NCI-H1092 (cell line): ENCODE measurements at places on chromosomes 4 and X.

DNA sequence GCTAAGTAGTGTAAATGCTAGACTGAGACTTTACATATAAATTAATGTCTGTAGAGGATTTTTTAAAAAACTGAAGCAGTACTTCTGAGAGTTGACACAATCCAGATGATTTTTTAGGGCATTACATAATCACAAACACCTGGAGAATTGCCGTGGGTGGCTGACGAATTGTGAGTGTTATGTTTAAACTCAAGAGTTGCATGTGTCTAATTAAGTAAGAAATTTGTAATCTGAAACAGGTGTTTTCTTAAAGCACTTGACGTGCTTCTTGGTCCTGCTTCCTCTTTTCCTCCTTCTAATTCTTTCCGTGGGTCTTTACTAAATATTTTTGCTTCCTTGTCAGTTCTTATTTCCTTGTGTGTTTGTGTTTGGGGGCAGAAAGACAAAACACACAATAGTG, 27.8 kb downstream of the PIR start:
- DNase-seq, result no peak

- no peak for DNase-seq
These were observed 519.2 kb downstream of the RPA4 start for GRCh38 chrX:97402903-97403302.

GRCh38 chr4:22071749-22072148, 123.2 kb upstream of the KCNIP4 start:
- DNase-seq, result no peak

DNA sequence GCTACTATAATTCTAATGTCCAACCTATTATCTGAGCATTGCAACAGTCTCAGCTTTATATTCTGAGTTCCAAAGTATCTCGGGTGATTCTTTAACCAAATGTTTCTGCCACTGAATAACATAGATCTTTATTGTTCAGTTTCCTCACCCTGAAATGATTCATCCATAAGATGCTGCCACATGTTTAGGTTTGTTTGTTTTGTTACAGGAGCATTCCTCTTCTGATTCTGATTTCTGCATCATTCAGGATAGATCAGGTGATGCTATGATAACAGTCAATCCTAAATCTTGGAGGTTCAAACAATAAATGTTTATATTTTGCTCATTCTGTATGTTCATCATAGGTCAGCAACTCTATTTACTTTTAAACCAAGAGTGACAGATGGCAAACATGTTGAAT, 927.6 kb downstream of the PCDH7 start:
- no peak for DNase-seq

DNA sequence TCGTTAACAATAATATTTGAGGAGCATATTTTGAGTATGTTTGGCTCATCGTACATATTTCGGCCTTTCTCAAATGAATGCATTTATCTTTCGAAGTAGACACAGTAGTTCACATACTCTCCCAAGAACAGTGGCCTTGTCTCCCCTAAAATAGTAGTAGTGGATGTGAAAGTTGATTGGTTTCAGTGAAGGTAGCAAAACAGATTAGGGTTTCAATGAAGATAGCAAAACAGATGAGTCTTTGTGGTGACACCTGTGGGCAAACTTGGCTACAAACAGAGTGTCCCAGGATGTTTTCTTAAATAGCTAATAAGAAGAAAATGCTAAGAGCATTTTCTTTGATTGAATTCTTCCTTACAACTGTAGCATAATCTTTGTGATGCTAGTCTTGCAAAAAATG, 67.0 kb downstream of the USP9X start:
- DNase-seq, result no peak

DNA sequence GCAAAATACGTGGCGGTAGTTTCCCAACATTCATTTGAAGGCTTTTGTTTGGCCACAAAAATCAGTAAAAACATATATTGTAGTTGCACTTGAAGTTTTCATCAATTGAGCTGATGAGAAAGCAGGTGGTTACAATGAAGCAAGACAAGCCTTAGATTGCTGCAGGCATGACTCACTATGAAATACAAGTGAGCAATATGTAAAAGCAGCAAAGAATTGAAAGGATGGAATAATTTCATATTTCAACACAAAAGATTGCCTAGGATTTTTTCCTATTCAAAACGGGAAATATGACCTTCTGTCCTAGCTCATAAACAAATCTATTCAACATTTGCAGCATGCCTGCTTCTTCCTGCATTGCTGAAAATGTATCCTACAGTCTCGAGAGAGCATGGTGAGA, 190.9 kb upstream of the BANK1 start:
- DNase-seq, result no peak

DNA sequence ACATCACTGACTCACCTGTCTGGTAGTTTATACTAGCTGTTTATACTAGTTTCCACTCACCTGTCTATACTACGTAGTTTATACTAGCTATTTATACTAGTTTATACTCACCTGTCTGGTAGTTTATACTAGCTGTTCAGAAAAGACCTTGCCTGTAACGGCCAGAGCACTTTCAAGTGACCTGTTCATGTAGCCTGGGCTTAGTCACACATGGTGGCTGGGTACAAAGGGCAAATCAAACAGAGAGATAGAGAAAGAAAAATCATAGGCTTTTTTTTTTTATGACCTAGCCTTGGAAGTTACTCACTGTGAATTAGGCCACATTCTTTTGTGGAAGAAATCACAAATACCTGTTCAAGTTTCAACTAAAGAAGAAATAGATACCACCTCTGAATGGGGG, 30.7 kb upstream of the SPANXN4 start:
- DNase-seq, result no peak

DNA sequence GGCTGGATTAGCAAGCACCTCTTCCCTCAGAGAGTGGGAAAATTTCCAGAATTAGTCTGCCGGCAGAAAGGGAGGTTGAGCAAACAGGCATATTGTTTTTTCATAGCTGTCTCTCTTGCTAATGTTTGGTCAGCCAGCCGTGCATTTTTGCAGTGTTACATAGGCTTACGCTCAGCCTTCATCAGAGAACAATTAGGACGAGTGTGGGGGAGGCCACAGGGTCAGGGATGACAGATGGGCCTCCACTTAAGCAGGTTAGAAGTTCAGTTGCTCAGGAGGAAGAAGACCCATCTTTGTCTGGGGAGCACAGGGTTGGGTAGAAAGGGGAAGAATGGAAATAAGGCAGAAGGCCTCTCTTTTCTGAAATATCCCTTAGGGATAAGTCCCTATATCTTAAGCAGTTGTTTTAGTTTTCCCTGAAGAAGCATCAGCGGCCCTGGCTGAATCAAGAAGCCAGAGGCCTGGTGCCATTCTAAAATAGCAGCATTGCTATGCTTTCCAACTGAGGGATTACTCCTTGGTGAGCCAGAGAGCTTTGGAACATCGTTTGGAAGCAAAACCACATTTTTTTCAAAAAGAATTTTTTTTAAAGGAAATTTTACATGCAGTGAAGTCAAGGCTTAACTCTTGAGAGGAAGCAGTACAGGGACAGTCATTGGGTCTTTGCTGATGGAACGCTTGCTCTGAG, 118.8 kb downstream of the SMIM20 start:
- DNase-seq, result peak; percentile 42

- DNase-seq, result no peak
These were observed 139.1 kb downstream of the MAB21L2 start for GRCh38 chr4:150720973-150721518.

DNA sequence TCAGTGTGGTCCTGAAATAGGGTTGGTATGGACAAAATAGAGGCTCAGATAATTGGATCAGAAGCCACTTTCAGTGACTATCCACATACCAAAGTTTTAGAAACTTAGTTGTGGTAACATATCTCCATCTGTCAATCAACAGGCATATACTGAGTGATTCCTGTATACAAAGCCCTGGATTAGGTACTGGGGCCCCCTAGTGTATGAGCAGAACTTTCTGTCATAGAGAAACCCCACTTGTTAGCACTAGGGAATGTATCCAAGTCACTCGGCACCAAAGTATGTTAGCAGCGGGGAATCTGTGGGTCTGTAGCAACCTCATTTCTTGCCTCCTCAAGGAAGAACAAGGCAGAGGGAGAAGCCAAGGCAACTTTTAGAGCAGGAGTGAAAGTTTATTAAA, 50.7 kb downstream of the MAP7D3 start:
- no peak for DNase-seq

GRCh38 chr4:98625399-98625798, 33.0 kb downstream of the TSPAN5 start:
- no peak for DNase-seq

- DNase-seq, result no peak
These were observed 105.5 kb downstream of the TMEM164 start for GRCh38 chrX:110108381-110108821.

- DNase-seq, result no peak
These were observed 41.8 kb downstream of the GPC4 start for GRCh38 chrX:133373386-133374079.

GRCh38 chr4:95546221-95546620, 2.6 kb downstream of the UNC5C start:
- DNase-seq, result no peak

GRCh38 chr4:110071466-110071865, 126.9 kb downstream of the ELOVL6 start:
- no peak for DNase-seq

GRCh38 chr4:48046059-48046458, 29.5 kb downstream of the NIPAL1 start:
- no peak for DNase-seq

DNA sequence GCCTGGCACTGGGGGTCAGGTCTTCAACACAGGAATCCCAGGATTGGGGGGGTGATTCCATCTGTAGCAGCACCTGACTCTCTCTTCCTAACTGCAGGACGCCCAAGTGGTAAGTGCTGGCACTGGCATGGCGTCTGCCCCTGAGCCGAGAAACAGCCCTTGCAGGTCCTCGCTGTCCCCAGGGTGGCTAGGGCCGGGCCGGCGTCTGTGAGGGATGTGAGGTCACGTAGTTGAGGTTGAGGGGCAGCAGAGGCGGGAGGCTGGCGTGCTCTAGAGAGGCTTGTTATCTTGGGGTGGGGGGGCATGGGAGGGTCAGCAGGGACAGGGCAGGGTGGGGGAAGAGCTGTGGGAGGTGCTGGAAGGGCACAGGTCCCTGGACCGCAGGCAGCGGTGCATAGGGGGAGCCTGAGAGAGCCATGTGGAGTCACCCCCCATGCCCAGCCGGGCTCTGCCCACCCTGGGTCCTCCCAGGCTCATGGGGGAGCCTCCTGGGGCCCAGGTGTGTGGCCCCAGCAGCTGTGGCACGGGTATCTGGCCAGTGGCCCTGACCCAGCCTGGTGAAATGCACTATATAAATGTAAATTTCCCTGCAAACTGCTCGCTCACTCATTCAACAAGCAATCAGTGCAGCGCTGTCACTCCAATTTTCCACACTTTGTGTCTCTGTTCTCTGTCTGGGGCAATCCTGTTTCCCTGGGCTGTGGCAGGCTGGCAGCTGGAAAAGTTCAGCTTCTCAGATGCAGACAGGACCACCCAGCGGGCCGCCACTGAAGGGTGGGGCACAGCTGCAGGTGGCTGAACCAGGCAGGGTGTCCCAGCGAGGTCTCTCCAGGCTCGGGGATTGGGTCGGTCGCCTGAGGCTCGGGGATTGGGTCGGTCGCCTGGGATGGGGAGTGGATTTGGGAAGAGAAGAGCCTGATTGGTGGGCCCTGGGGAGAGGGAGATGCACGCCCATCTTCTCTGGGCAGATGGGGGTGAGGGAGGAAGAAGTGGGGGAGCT, 102.2 kb upstream of the NKX1-1 start:
- no peak for DNase-seq

GRCh38 chrX:49106930-49107329, 16.6 kb downstream of the GPKOW start:
- DNase-seq, result no peak

DNA sequence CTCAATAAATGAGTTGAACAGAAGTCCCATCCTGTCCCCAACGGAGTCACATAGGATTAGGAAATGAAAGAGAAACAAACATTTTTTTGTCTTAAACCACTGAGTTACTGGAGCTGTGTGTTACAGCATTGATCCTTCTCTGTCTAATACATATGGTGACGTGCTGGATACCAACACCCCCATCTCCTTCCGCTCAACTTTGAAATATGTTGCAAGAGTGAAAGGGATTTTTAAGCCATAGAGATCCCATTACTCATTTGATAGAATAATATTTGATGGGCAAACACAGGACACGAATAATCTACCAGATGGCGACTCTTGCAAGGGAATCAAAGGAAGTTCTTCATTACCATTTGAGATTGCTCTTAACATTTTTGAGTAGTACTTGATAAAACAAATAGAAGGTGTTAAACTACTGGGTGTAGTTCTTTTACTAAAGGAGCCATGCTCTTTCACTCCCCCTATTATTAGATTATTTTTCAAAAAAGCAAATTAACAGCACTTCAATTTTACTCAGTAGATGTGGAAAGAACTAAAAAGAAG, 140.5 kb downstream of the PACRGL start:
- DNase-seq, result no peak

GRCh38 chr4:86831262-86832130, 17.7 kb downstream of the SLC10A6 start:
- DNase-seq, result no peak

- DNase-seq, result no peak
These were observed 81.3 kb upstream of the SCML1 start for GRCh38 chrX:17656035-17656418.

DNA sequence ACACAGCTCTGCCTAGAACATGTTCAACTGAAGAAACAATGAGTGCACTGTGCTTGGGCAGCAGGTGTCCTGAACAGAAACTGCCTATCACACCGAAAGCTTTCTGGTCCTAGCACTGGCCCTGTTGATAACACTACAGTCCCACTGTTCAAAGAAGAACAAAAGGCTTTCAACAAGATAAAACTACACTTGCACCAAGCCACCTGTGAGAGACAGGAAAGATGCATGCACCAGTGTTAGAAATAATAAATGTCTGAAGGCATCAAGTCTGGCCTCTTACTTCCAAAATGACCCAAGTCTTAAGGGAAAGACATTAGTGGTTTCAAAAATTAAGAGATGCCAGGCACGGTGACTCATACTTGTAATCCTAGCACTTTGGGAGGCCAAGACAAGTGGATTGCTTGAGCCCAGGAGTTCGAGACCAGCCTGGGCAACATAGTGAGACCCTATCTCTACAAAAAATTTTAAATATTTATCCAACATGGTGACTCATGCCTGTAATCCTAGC, 68.7 kb downstream of the APBB2 start:
- no peak for DNase-seq

- no peak for DNase-seq
These were observed 37.7 kb upstream of the TASL start for GRCh38 chrX:30615229-30615628.

- peak; percentile 55 for DNase-seq
These were observed 941.2 kb upstream of the TENM3 start for GRCh38 chr4:181301735-181302710.
